ENCODE measurements at places on chromosomes 3 and 15.
A peak's percentile ranks its signal among the peaks of the same experiment; 100 is the strongest.

DNA sequence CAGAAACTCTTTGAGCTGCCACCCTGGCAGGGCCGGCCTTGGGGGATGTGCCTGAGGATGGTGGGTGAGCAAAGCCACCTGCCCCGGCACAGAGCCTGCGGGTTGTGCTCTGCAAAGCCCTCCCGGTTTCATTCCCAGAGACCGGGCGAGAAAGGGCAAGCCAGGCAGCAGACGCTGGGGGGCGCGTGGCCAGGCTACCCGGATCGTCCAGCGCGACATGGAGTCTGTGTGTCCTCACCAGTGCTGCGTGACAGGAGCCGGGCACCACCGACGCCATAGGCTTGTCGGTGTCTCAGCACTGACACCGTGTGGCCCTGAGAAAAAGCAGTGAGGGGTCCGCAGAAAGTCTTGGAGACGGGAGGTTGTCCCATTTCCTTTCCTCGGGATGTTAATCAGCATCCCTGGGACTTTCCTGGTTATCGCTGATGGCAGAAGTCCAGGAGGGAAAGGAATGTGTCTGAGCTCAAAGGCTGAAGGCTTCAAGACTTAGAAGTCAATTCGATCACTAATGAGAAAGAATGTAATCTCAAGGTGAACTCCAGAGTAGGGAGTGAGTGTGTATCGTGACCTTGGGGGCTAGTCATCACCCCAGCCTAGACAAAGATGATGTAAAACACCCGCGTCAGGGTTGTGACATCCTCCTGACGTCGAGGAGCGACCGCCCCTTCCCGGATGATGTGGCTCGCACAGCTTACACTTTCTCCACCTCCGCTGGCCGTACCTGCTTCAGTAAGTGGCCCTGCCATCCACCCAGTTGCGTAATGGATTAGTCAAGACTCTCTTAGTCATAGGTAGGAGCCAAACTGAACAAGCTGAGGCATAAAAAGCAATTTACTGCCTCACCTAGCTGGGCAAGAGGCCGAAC is 36.3 kb upstream of the PLA2G4E start:
- peak; percentile 83 for DNase-seq

- DNase-seq, result no peak
Observed at GRCh38 chr3:129577366-129577765, 29.1 kb downstream of the PLXND1 start.

GRCh38 chr3:139388821-139389551 is 461 bp downstream of the COPB2 start:
- no peak for DNase-seq

- no peak for DNase-seq
Observed at GRCh38 chr15:89196994-89197393, 24.4 kb downstream of the RLBP1 start.

DNA sequence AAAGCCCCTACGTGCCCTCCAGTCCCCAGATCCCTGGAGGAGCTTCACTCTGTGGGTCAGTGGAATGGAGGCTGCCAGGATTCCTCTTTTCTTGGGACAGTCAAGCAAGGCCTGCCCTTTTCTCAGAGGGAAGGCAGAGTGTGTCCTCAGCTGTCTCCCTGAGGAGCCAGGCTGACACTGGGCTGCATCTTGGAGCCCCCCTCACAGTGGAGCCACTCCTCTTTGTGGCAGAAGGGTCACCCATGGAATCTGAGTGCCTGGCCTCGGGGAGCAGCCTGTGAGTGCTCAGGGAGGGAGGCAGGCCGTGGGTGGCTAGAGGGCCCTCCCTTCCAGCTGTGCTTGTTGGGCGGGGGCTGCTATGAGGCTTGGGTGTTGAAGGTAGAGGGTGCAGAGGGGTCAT is 41.2 kb downstream of the BOC start:
- DNase-seq, result no peak

GRCh38 chr3:101070799-101071121 is 77.5 kb upstream of the ABI3BP start:
- no peak for DNase-seq

GRCh38 chr3:9098716-9099675 is 135.7 kb upstream of the RAD18 start:
- DNase-seq, result no peak

- DNase-seq, result no peak
Observed at GRCh38 chr3:65485826-65486469, 552.8 kb downstream of the MAGI1 start.

- no peak for DNase-seq
Observed at GRCh38 chr3:128411574-128412064, 55.1 kb downstream of the DNAJB8 start.

- DNase-seq, result no peak
Observed at GRCh38 chr3:117308756-117309155, 599.2 kb downstream of the TUSC7 start.

DNA sequence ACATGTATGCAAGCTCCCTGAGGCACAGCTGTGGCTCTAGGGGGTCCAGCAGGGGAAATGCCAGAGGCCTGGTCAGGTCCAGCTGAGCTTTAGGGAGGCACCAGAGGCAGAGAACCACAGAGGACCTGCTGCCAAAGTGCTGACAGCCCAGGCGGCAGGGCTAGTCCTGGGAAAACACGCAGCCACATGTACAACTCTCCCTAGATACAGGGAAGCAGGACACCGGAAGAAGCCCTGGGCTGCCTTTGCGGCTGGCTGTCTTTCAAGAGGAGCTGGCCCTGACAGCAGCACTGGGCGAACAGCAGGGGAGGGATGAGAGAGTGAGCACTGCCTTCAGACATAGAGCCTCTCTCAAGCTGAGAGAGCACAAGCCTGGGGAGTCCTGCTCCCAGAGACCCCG is 40.7 kb downstream of the RFT1 start:
- DNase-seq, result no peak

DNA sequence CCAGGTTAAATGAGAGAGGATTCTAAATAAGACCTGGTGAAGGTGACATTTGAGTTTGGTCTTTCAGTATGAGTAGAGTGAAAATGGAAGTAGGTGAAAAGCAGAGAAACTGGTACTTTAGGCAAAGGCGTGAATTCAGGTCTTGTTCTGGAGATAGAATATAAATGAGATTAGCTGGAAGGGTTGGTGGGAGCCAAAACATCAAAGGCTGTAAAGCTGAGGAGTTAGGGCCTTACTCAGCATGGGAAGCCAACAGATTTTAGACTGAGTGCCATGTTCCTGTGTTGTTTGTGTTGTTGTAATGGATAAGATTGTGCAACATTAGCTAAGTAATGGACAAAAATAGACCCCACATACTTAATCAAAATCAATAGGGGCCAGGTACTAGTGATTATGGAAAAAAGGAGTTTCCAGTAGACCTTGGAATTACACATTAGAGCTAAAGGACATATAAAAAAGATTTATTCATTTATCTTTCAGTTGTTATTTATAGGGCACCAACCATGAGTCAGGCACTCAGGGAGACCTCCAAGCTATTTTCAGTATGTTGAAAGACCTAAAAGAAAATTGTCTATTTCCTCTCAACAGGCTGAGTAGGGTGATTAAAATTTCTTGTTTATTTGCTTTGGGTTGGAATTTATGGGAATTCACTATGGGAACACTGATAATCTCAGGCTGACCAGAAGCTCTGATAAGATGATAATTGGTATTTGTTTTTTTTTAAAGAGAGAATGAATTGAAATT is 20.8 kb downstream of the ARL14 start:
- no peak for DNase-seq

DNA sequence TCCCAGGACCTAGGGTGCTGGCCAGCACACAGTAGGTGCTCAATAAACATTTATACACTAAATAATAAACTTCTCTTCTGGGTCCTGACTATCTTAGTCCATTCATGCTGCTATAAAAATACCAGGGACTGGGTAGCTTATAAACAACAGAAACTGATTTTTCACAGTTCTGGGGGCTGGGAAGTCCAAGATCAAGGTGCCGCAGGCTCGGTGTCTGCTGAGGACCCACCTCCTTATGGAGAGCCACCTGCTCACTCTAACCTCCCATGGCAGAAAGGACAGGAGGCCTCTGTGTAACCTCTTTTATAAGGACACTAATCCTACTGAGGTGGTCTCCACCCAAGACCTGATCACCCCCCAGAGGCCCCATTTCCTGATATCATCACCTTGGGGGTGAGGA is 114.4 kb upstream of the IQSEC1 start:
- DNase-seq, result no peak

- DNase-seq, result no peak
Observed at GRCh38 chr3:30253832-30254231, 352.6 kb upstream of the TGFBR2 start.

GRCh38 chr15:100111125-100112060 is 230.4 kb downstream of the ADAMTS17 start:
- peak; percentile 44 for DNase-seq

- no peak for DNase-seq
Observed at GRCh38 chr15:40381818-40382529, 547 bp upstream of the KNSTRN start.

DNA sequence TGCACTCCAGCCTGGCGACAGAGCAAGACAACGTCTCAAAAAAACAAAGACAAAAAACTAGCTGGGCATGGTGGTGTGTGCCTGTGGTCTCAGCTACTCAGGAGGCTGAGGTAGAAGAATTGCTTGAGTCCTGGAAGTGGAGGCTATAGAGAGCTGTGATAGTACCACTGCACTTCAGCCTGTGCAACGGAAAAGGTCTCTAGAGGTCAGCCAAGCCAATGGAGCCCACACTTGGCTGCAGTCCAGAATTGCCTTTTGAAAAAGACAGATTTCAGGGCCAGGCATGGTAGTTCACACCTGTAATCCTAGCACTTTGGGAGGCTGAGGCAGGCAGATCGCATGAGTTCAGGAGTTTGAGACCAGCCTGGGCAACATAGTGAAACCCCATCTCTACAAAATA is 8.4 kb upstream of the RBPMS2 start:
- no peak for DNase-seq

DNA sequence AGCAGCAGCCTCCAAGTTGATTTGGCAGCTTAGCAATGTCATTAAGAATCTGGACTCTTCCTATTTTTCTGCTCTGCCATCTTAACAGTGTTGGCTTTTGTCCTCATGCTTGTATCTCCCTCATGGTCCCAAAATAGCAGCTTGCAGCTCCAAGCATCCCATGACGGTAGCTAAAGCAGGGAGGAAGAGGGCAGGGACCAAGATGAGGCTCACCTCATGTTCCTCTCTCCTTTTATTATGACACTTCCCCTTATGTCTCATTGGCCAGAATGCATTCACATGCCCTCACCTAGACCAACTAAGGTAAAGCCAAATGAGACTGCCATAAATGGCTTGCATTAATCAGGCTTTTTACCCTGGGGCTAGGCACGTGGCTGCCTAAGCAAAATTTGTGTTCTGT is 382.4 kb downstream of the SHQ1 start:
- DNase-seq, result no peak

GRCh38 chr3:136149667-136150066 is 46.5 kb downstream of the MSL2 start:
- no peak for DNase-seq
